ENCODE measurements at places on chromosomes 16 and 17. TPM values are rescaled to one million over a fixed set of nuclear protein-coding genes. Genes with fewer than 3 reads are reported as not detected.

RPH3AL gene
- total RNA-seq, result 11.7 TPM

SOCS7 gene
- total RNA-seq, result 14.6 TPM

MYOCD gene
- total RNA-seq, result 43.8 TPM

CDR2 gene
- total RNA-seq, result 24.5 TPM

UNC45B gene
- 0.96 TPM for total RNA-seq

RAPGEFL1 gene
- total RNA-seq, result 25.1 TPM

CHST5 gene
- total RNA-seq, result not detected

Data from prostate gland (tissue), 2 donors.